Muscle of leg (tissue), 16 donors: ENCODE measurements at places on chromosomes 12 and 14. TPM values are rescaled to one million over a fixed set of nuclear protein-coding genes. Genes with fewer than 3 reads are reported as not detected.
A peak's percentile ranks its signal among the peaks of the same experiment; 100 is the strongest.

DNA sequence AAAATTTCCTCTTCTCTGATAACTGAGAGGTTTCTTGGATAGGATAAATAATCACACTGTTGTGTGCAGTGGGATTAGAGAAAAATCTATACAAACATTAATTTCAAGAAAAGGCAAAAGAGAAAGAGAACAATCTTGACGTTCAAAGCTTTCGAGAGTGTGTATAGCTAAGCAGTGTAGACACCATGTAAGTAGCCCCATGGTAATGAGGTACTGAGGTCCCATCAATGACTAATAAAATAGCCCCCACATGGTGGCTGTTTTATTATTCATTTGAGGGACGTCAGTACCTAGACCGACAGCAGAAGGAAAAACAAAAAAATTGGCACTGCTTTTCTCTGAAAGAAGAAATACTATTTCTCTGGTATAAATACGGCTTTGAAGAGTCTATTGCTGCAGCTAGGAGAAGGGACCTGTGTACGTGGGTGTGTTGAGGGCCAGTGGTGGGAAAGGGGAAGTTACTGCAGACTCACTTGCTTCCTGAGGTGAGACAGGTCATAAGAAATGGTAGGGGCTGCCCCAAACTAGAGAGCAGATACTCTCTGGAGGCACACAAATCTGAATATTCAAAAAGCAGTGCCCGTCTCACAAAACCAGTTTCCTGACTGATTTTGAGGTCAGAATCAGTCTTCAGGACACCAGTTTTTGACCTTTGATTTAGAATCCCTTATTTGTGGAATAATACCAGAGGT, 339.8 kb downstream of the EMP1 start:
- no peak for DNase-seq

GRCh38 chr12:105025890-105026289, 39.8 kb downstream of the NOPCHAP1 start:
- peak; percentile 94 for DNase-seq

DNA sequence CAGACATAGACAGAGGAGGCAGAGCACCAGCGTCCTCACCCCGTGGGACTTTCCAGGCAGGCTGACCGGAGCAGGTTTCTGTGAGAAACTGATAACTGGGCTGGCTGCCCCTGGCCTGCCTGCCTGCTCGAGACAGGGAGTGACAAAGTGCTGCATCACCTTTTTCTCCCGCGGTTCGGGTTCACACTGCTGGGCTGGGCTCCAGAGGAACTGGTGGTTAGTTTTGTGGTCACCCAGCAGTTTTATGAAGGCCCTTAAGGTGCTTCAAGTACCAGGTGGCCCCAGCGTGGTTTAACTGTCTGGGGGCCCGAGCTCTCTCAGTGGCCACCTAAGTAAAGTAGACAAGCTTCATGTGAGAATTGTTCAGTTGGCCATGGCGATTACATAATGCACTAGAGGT, 1073.6 kb downstream of the BCL11B start:
- DNase-seq = no peak

GRCh38 chr14:79584679-79585078, 626.6 kb downstream of the DIO2 start:
- no peak for DNase-seq

GRCh38 chr14:87434011-87434410, 559.0 kb downstream of the GALC start:
- no peak for DNase-seq

DNA sequence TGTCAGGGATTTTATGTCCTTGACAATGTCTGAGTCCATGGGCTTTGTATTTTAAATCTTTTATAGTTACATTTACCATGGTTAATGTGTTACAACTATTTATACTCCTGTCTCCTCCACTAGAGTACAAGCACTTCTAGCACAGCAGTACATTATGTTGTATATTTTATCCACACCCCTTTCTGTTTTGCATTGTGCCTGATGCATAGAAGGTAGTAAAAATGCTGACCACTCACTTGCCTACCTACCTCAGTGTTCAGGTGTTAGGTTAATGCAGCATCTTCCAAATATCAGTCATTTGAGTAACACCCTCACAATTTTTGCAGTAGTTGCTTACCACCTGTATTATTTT, 31.1 kb upstream of the SLC38A2 start:
- no peak for DNase-seq

DNA sequence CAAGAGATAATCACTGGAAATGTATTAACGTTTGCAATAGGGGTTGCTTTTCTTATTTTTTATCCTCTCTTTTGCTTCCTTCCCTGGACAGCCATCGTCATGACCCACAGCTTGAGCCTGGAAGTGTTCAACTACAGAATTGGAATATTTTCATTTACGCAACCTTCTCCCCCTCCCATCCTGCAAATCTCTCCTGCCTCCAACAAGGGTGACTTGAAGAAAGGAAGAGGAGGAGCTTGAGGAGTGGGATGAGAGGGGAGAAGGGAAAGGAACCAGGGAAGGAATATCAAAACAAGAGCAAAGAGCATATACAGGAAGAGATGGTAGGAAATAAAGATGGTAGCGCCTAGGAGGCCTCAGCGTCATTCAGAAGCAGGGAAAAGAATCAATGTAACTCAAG, 1.6 kb upstream of the MANSC4 start:
- DNase-seq = peak; percentile 54

DNA sequence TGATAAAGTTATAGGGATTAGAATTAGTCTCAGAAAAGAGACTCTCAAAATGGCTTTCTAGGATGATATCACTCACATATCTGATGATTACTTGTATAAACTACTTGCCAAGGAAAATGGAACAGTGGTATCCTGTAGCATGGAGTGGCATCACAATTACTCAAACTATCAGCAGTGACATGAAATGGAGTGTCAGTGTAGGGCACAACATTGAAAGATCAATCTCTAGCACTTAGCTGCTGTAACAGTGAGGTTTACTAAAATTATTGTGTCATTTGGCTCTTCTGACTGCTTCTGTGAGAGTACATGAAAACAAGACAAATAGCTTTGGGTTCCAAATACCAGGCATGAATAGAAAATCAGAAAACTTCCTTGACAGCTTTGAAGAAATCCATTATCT, 6.7 kb upstream of the MAP4K5 start:
- DNase-seq = no peak

GRCh38 chr12:9732921-9733461, at the start of gene CLECL1:
CLECL1 (minus strand) TSS chr12:9733097.
- DNase-seq = no peak

- DNase-seq = peak; percentile 82
Observed at GRCh38 chr14:87896393-87897380, 96.3 kb downstream of the GALC start.

DNA sequence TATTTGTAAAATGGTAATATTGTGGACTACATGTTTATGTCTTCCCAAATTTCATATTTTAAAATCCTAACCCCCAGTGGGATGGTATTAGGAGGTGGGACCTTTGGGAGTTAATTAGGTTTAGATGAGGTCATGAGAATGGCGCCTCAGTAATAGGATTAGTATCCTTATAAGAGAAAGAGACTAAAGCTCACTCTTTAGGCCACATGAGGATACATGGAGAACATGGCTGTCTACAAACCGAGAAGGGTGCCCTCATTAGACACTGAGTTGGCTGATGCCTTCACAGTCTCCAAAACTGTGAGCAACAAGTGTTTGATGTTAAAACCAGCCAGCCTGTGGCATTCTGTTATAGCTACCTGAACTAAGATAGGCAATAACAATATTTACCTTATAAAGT, 58.3 kb upstream of the OTOGL start:
- DNase-seq = no peak

DNA sequence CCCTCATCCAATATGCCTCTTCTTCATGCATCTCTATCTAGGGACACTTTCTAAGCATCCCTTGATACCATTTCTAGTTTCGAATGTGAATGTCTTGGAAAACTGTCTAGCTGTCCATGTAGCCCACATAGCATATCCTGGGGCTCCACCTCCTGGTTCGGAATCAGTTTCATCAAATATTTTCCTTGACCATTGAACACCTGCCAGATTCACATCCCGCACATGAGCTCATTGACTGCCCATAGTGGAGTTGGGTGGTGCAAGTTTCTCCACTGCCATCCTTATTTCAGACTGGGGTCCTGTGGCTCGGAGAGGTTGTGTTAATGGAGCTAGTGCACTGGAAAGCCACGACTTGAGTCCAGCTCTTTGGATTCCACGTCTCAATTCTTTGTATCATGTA, 58.6 kb upstream of the TMEM263 start:
- DNase-seq = peak; percentile 9

DNA sequence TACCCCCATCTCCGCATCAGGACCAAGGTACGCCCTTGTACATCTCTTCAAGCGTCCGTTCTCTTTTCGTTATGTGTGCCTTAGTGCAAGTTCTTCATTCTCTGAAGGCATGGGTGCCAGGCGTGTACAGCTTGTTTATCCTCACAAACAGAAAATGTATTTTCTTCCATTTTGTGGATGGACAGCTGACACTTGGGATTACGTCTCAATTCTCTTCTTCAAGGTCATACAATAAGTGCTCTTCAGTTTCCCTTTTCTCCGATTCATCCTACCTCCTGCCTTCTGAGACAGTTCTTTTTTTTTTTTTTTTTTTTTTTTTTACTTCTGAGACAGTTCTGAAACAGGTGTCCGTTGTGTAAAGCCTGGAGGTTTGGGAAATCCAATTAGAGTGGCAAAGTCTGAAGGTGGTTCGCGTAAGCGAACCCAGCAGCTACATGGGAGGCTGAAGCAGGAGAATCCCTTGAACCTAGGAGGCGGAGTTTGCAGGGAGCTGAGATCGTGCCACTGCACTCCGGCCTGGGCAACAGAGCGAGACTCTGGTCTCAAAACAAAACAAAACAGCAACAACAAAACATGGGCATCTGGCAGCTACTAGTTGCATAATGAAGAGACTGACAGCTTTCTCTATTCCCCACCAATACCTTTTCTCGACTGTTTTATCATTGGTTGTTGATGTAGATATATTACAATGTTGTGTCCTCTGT, 734 bp downstream of the COX6A1 start:
- no peak for DNase-seq

DNA sequence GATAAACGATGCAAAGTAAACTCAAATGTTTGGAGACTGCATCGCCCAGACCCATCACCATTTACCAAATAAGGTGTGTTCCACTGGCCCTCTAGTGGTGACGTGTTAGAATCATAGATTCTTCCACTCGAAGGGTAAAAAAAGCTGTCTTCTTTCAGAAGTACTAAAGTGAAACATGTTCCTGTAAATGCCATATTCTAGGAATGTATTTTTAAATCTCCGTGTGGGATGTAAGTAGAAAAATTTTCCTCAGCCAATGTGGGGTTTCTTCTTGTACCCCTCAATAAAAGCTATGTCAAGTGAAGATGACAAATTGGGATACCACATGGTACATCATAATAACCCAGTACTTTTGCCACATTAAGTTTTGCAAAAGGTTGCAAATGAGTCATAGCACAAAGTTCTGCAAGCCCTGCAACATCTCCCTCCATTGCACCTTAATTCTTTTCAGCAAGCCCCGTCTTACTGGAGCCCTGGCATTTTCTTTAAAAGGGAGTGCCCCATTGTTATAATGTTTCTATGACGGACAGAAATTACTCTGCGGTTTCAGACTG, 100.8 kb downstream of the CCER1 start:
- peak; percentile 81 for DNase-seq

- DNase-seq = peak; percentile 61
Observed at GRCh38 chr14:50734950-50735695, 67.0 kb upstream of the SAV1 start.

DNA sequence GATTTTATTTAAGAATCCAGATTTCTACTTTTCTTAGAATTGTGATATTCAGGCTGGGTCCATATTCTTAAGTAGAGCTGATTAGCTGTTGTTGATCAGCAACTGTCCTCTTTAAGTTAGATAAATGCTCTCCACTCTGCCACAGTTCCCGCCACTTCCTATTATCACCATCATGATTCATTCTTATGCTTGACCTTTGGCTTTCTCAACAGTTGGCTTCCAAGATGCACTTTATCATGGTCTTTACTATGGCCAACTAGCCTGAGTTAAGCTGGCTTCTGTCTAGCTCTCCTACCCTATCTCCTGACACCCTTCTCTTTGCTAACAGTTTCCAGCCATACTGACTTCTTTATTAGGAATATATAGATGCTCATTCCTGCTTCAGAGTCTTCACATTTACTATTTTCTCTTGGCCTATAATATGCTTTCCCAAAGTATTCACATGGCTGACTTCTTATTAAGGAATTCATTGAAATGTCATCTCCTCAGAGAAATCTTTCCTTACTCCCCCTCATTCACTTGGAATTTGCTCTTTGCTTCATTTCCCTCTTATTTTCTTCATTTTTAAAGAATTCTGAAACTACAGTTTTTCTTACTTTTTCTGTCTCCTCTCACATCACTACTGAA, 149.0 kb upstream of the IGF1 start:
- DNase-seq = peak; percentile 7

The KRT2 gene
- not detected for total RNA-seq

The C1R gene
- total RNA-seq = 87.7 TPM

The NAA25 gene
- total RNA-seq = 19.3 TPM

The A2M gene
- 233 TPM for total RNA-seq

The AGAP2 gene
- 3.2 TPM for total RNA-seq

The SYNE2 gene
- 50.0 TPM for total RNA-seq

The DYNLL1 gene
- 228 TPM for total RNA-seq

The MTHFD1 gene
- total RNA-seq = 21.2 TPM

The ZNF385A gene
- total RNA-seq = 2.7 TPM

The CLMN gene
- 3.2 TPM for total RNA-seq
